NCI-H1694 treated with DMSO at 0.1 percent for 48 hours (cell line): ENCODE measurements at places on chromosomes 13 and 19.

- DNase-seq = no peak
Observed at GRCh38 chr13:31870511-31870910, 131.2 kb downstream of the RXFP2 start.

GRCh38 chr13:109175666-109176065, 546.3 kb downstream of the MYO16 start:
- no peak for DNase-seq

- no peak for DNase-seq
Observed at GRCh38 chr13:41398494-41399170, 58.7 kb upstream of the RGCC start.

GRCh38 chr13:43297967-43298678, 274.7 kb downstream of the DNAJC15 start:
- peak; percentile 49 for DNase-seq
